Natural killer cell treated with Interleukin-12 subunit alpha and Interleukin-12 subunit beta and Interleukin-15 and Interleukin-18, amount 100 ng/mL, for 72 hours (primary cell): ENCODE measurements at places on chromosomes 5 and 9.

DNA sequence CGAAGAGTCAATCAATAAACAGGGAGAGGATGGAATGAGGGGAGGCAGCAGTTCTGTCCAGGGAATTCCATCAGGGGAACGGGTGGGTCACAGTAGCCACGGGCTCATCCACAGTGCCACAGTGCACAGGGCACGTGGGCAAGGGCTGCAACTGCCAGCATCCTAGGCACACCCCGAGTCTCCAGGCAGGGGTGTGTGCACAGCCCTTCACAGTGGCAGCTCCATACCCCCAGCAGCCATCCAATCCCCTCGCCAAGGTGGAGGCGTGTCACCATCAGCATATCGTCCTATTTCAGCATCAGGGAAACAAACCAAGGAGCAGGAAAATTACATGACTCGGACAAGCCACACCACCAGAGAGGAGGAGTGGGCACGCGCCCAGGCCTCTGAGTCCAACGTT is 133.6 kb downstream of the ADAMTS2 start:
- no peak for DNase-seq

DNA sequence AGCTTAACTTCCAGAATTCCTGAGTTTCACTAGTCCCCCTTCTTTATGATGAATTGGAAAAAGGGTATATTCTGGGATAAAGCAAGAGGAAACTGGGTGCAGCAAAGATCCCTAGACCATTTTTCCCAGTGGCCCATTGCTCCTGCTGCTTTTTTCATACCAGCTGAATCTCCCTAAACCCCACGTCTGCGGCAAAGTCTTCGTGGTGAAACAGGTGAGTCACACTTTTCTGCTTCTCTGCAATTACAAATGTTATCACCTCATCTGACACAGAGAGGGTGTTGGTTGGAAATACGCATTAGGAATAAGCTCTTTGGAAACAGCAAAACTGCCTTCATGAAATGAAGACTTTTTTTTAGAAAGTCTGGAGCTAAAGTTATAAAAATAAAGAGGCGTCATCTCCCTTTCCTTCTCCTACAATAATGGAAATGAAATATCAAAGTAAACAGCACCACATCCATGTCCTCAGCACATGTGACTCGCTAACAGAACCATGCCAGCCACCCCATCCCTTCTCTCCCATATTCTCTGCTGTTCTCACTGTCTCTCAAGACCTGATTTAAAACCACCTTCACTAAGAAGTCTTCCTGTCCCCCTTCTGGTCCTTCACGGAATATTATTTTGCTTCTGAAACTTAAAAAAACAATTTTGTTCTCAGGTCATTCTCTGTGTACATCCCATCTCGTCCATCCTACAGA is 39.5 kb upstream of the GLRX start:
- DNase-seq = no peak

GRCh38 chr5:13731121-13731628 is 213.3 kb downstream of the DNAH5 start:
- no peak for DNase-seq

DNA sequence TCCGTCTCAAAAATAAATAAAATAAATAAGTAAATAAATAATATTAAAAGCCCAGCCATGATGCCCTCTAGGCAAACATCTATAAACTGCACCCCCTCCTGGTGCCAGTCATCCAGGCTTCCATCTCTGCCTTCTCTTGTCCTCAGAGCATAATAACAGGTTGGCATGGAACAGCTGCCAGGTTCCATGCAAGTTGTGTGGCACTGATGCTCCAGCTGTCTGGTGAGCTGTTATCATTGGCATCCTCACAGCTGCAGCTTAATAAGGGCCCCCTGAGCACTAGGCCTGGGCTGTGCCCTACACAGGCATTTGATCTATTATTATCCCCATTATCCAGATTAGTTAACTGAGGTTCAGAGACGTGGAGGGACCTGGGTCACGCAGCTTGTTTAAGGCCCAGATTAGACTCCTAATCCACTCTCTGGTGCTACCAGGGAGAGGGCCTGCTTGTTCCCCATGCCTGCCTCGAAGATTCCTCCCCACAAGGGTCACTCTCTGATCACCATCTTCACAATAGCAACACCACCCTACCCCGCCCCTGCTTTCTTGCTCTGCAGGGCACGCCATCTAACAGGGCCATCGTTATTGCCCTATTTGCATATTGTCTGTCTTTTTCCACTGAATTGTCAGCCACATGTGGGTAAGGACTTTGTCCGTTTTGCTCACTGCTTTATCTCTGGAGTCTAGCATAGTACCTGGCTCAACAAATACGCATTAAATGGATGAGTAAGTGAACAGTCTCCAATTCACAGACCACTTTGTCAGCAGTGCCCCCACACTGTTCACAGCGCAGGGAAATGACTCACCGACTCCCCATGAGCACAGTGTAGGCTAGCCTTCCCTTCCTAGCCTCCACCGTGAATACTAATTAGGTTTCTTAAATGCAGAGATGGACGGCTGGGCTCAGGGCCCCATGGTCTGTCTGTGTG is 1.5 kb upstream of the DNM1 start:
- no peak for DNase-seq

GRCh38 chr5:110702704-110703103 is 23.8 kb downstream of the TMEM232 start:
- DNase-seq = no peak

DNA sequence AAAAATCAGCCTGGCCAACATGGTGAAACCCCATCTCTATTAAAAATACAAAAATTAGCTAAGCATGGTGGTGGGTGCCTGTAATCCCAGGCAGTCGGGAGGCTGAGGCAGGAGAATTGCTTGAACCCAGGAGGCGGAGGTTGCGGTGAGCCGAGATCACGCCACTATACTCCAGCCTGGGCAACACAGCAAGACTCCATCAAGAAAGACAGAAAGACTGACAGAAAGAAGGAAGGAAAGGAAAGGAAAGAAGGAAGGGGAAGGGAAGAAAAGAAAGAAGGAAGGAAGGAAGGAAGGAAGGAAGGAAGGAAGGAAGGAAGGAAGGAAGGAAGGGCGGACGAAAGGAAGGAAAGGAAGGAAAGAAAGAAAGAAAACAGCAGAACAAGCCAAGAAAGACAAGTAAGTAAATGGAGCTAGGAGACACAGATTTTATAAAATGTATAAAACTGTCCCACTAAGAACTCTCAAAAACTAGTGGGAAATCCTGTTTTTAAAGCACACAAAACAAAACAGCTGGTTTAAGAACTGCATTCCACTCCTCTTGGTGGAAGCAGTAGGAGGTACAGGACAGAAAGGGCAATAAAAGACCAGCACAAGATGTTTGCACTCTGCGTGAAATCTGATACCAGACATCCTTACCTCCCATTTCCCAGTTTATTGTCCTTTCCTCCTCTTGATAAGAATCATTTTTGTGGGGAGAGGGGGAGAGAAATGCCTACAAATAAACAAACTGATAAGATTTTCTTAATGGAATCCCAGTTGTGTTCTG is 46.7 kb downstream of the MYO10 start:
- no peak for DNase-seq

- DNase-seq = no peak
These were observed 119.6 kb upstream of the PITX1 start for GRCh38 chr5:135153661-135154060.
